NCI-H446 (cell line): ENCODE measurements at places on chromosomes 3 and 15.

DNA sequence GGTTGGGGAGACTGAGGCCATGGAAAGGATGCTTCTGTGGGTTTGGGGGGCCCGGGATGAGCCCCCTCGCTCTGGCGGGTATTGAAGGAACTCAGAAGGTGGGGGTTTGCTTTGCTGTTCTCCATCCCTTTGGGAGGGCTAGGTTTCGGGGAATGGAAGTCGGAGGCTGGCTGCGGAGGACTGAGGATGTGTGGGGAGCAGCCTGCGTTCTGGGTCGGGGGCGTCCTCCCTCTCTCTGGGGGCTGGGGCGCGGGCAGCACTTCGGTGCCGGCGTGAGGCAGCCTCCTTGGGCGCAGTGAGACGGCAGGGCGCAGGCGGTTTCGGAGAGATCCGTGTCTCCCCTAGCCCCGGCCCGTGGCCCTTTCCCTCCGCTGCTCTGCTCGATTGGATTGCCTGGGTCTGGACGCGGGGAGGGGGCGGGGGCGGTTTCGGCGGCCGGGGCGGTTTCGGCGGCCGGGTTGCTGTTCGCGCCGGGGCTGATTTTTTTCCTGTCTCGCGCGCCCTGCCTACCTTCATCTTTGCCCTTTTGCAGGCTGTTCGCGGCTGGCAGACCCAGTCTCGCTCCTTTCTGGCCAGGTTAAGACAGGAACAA is 1.4 kb downstream of the PTPRG start:
- no peak for DNase-seq

DNA sequence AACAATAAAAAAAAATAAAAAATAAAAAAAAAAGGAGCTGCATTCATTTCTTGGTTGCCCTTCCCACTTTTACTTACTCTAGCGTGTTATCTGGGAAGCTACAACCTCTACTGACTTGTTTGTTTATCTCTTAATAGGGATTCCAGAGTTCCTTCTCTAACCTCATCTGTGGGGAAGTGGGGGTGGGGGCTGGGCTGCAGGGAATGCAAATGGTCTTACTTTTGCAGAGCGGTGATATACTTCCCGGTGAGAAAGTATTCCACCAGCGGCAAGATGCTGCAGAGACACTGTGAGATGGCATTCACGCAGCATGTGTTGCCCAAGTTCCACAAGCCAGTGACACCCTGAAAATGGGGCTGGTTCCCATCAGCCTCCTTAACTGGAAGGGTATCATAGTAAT is 2.1 kb downstream of the USP50 start:
- no peak for DNase-seq

- DNase-seq, result no peak
These were observed 28.1 kb downstream of the ABHD2 start for GRCh38 chr15:89116404-89116803.

DNA sequence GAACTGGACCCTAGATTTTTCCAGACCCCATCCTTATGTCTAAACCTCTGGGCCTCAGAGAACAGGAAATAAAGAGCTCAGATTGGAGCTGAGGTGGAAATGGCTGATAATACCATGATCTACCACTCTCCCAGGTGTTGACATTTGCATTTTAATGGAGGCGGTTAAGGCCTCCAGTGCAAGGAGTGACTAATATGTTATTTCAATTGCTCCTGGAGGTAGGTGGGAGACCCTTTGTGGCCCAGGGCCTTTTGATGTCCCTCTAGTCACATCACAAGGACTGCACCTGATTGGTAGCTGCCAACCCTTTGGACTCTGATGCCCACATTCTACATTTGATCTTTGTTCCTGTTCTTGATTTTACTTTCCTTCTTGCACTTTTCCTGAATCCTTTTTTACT is 9.0 kb upstream of the ADCY5 start:
- no peak for DNase-seq

GRCh38 chr3:7487763-7488162 is 626.8 kb downstream of the GRM7 start:
- no peak for DNase-seq

- no peak for DNase-seq
These were observed 30.2 kb downstream of the GOLIM4 start for GRCh38 chr3:168065569-168065968.

DNA sequence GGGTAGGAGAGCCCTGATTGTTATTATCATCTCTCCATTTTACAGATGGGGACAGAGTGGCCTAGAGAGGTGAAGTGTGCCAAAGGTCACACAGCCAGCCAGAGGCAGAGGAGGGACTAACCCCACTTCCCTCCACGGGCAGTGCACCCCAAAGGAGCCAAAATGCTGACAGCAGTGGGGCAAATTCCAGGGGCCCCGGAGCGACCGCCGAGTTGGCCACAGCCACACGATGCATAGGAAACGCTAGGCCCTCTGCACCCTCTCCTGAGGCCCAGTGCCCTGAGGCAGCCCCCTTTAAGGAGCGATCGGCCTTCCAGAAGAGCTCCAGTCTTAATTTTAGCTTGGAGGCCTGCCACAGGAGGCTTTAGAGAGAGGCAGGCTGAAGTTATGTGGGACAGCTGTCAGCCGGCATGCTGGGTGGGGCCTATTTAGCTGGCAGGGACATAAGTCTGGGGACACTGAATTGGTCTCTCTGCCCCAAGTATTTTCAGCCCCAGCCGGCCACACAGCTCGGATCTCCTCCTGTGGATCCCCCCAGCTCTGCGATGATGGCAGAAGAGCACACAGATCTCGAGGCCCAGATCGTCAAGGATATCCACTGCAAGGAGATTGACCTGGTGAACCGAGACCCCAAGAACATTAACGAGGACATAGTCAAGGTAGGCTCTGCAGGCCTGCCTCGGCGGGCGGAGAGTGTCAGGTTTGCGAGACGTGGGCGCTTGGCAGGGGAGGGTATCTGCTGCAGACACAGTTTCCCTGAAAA is at the start of gene CAV3:
Gene CAV3 (plus strand): TSS at position 471 of the 763 bp plus-strand sequence. CDS start 75 bp downstream, at position 546.
- no peak for DNase-seq

GRCh38 chr3:167787440-167787839 is 51.9 kb downstream of the SERPINI1 start:
- no peak for DNase-seq

GRCh38 chr3:8273479-8273878 is 228.1 kb upstream of the LMCD1 start:
- no peak for DNase-seq

GRCh38 chr15:63389902-63390670 is 8.4 kb upstream of the CA12 start:
- no peak for DNase-seq

GRCh38 chr15:59699810-59700431 is 10.8 kb upstream of the BNIP2 start:
- DNase-seq, result no peak

DNA sequence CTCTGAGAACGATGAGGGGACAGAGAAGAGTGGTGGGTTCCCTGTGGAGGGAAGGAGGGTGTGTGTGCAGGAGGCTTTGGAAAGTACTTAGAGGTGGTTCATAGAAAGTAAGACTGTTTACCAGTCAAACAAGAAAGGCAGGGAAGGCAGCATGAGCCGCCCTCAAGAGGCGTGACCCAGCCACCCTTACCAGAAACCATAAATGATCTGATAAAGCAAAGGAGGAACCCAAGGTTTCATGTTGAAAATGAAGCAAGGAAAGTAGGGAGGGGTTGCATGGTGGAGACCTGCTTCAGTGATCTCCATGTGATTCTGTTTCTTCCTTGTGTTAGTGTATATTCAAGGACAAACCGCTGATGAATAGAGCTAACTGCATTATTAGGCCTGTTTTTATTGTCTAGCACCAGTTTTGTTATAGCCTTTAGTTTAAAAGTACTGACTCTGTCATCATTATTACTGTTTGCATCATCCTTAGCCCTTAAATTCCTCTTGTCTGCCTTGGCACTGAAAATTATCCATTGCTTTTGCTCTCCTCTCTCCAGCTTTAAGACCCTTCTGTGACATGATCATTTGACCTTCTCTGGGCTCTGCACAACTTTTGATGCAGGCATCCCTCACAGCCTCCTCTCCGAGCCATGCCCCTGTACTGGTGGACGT is 96.1 kb downstream of the STAC start:
- no peak for DNase-seq

GRCh38 chr3:118785415-118785814 is 249.2 kb downstream of the IGSF11 start:
- no peak for DNase-seq

DNA sequence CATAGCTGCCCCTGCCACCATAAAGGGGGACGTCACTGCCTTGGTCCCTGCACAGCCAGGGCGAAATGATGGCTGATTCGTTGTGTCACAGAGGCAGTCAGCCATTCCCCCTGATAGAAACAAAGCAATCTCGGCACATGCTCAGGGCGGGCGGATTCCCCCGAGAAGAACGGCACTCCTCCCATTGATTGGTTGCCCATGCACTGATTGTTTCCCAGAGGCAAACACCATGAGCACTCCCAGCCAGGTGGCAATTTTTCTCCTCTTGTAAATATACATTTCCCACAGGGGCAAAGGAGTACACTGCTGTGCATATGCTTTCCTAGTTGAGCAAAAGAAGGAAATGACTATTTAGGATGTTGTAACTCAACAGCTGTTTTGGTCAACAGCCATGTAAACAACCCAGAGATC is 56.5 kb downstream of the KY start:
- DNase-seq, result no peak

GRCh38 chr3:135041601-135042000 is 246.5 kb downstream of the EPHB1 start:
- no peak for DNase-seq

GRCh38 chr15:34436126-34436955 is 1.3 kb downstream of the GOLGA8A start:
- no peak for DNase-seq

DNA sequence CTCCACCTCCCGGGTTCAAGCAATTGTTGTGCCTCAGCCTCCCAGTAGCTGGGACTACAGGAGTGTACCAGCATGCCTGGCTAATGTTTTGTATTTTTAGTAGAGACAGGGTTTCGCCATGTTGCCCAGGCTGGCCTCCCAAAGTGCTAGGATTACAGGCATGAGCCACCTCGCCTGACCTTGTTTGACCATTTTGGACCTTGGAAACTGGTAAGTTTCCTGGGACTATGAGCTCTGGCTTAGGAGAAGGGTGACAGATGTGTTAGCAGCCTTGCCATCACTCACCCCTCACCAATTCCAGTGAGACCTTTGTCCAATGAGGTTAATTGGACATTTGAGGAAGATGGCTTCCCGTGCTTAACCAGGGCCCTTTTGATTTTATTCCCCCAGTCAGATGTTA is 19.9 kb downstream of the DNASE1L3 start:
- DNase-seq, result no peak

GRCh38 chr15:74302821-74303359 is 64.6 kb downstream of the CYP11A1 start:
- DNase-seq, result no peak

DNA sequence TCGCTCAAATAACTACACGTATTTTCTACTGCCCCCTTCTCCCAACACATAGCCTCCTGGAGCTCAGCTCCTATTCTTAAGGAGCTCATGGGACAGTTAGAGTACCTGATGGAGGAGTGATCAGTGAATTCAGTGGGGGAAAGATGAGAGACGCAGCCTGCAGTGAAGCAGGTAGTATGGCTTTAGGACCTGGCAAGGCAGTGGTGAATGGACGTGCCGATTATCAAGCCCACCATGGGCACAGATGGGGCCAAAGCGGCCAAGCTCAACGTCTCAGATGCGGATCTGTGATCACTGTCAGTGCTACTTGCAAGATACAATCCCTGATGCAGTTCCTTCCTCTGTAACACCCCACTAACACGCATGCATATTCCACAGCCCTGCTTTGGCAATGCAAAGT is 45.8 kb upstream of the ATP2B2 start:
- DNase-seq, result no peak

DNA sequence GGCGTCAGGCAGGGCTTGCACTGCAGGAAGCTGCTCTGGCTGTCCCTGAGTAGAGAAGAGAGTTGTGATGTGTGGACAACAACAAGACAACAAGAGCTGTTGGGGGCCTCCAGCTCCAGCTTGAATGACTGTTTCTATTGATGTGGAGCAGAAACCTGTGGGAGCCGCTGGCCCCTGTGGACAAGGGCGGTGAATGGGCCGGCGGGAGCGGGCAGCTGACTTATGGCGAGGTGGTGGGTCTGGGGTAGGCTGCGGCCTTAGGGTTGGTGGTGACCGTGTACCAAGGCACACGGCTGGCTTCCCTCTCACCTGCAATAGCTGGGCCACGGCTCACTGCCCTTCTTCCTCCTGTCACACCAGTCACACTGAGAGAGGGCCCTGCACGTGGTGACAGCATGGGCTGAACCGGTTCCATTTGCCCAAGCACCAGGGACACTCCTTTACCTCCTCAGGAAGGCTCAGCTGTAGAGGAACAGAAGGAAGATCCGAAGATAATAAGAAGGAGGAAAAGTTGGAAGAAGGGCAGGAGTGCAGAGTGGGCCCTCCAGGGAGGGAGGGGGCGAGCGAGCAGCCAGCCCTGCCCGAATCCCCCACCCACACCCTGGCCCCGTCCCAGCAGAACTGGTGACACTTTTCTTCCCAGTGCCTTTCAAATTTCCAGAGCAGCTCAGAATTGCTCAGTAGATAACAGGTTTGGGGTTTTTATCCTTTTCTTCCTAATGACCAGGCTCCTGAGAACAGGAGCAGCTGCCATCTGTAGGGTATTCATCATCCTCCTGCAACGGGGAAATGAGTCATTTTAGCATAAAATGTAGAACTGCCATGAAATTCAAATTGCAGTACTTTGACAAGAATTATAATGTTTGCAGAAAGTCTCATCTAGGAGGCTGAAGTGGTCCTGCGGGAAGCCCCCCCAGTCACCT is 136.9 kb downstream of the TJP1 start:
- no peak for DNase-seq

GRCh38 chr3:133487920-133488540 is 85.5 kb upstream of the CDV3 start:
- DNase-seq, result peak; percentile 7

DNA sequence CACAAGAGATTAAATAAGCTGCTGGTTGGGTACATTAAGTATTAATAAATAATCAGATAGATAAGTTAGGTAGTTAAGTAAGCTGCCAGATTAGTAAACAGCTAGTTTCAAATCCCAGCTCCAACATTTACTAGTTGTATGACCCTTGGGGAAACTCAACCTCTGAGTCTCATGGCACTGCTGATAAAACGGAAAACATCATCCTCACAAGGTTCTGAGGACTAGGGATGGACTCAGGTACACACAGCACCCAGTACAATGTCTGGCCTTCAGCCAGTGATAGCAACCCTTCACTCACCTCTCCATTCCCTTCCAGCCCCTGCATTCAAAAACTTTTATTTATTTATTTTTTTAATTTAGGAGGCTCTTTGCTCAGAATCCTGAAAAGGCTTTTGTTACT is 32.3 kb downstream of the B3GNT5 start:
- no peak for DNase-seq

DNA sequence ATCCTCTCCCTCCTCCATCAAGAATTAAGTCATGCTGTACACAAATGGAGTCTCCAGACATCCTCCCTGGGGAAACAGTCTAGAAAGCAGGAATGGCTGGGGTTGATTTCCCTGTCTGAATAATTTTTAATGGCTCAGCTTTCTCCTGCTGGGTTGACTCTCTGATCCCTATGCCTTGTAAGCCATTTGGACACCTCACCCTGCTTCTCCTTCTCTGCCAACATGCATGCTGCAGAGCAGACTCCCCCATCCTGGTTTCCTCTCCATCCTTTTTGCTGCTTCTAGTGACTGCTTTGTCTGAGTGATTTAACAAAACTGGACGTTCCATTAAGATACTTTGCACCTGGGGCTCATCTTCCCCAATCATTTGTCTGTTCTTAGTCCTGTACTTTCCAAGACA is 22.2 kb downstream of the SV2B start:
- DNase-seq, result no peak
